ENCODE measurements at places on chromosomes 4 and X.
A peak's percentile ranks its signal among the peaks of the same experiment; 100 is the strongest.

- DNase-seq: peak; percentile 6
Observed at GRCh38 chrX:47958761-47959342, 44.9 kb downstream of the ZNF182 start.

DNA sequence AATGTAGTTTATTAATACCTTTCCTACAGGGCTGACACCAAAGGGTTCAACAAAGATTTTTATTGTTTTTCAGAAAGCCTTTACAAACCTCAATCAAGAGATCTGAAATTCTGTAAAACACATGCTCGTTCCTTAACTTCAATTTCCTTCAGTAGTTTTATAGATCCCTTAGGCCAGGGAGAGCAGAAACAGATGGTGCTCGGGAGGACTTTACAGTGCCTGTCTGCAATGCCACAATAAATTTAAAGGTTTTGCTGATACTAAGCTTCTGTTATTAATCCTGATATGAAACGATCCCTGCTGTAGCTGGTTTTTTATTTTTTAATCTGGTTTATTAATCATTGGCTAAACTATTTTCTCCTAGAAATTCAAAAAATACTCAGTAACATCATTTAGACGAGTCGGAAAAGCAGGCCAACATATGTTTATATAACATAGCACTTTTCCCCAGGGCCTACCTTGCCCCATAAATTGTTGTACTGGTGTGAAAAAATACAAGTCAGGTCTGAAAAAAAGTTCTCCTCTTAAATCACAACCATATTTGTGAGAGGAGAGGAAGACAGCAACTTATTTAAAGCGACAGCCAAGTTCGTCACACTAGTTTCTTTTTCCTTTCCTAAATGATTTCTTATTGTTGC is 39.8 kb downstream of the SHISA3 start:
- no peak for DNase-seq

GRCh38 chr4:4247696-4248028 is 361 bp downstream of the TMEM128 start:
- no peak for DNase-seq

DNA sequence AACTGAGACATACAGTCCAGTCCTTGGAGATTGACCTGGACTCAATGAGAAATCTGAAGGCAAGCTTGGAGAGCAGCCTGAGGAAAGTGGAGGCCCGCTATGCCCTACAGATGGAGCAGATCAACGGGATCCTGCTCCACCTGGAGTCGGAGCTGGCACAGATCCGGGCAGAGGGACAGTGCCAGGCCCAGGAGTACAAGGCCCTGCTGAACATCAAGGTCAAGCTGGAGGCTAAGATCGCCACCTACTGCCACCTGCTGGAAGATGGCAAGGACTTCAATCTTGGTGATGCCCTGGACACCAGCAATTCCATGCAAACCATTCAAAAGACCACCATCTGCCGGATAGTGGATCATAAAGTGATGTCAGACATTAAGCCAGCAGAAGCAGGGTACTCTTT is 20.4 kb upstream of the FRMPD3 start:
- no peak for DNase-seq

GRCh38 chr4:109131559-109131958 is 170.9 kb downstream of the COL25A1 start:
- no peak for DNase-seq

DNA sequence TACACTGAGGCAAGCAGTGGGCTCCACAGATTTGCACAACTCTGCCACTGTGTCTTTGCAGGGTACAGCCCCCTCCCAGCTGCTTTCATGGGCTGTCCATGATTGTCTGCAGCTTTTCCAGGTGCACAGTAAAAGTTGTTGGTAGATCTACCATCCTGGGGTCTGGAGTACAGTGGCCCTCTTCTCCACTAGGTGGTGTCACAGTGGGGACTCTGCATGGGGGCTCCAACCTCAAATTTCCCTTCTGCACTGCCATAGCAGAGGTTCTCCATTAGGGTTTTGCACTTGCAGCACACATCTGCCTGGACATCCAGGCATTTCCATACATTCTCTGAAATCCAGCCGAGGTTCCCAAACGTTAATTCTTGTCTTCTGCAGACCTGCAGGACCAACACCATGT is 1002.3 kb downstream of the FAM133A start:
- no peak for DNase-seq

DNA sequence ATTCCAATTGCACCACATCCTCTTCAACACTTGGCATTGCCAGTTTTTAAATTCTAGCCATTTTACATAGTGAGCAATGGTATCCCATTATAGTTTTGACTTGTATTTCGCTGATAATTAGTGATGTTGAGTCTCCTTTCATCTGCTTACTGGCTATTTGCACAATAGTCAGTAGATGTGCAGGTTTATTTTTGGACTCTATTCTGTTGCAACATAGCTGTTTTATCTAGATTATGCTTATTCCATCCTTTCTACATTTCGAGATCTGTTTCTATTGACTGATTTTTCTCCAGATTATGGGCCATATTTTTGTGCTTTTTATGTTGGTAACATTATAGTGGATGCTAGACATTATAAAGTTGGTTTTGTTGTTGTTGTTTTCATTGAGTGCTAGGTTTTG is 106.1 kb downstream of the WWC2 start:
- DNase-seq: no peak

GRCh38 chr4:81449015-81449414 is 22.7 kb downstream of the RASGEF1B start:
- no peak for DNase-seq

DNA sequence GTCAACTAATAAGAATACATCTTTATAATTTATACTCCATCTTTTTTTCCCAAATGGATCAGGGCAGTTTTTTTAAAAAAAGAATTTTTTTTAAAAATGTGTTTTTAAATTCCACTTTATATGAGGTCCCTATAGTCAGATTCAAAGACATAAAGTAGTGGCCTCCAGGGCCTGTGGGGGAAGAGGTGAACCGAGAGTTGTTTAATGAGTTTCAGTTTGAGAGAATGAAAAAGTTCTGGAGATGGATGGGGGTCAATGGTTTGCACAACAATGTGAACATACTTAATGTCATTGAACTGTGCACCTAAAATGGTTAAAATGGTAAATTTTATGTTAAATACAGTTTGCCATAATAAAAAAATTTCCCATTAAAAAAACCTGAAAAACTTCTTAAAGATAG is 53.8 kb downstream of the ZNF827 start:
- DNase-seq: no peak

DNA sequence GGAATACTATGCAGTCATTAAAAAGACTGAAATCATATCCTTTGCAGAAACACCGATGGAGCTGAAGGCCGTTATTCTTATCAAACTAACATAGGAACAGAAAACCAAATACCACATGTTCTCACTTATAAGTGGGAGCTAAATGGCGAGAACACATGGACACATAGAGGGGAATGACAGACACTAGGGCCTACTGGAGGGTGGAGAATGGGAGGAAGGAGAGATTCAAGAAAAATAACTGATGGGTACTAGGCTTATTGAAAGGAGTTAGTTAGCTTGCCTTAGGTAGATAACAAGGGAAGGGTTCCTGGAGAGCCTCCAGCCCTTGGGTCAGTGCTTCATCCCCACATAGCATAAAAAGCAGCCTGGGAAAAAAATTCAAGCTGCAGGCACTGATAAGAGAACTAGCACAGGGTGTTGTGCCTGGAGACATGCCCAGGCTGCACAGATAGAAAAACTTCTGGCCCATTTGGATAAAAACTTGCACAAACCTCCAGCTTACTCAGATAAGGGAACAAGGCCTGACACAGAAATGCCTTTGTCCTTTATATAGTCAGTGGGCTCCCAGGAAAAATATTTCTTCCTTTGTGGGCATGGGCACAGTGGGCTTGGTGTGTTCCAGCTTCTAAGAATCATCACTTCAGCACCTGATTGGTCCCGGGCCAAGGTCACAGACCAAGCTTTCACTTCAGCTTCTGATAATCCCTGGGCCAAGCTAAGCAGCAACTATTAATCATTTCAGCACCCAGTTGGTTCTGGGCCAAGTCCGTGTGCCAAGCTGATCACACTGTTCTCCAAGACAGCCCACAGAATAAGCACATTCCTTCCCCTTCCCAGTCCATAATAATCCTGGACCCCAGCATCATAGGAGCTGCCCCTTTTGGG is 23.1 kb upstream of the PWWP3B start:
- no peak for DNase-seq

- DNase-seq: no peak
Observed at GRCh38 chr4:83850435-83850834, 314.5 kb downstream of the GPAT3 start.

- no peak for DNase-seq
Observed at GRCh38 chr4:174084542-174084941, 198.9 kb downstream of the FBXO8 start.

- DNase-seq: no peak
Observed at GRCh38 chrX:71870208-71871098, 40.2 kb upstream of the NHSL2 start.

DNA sequence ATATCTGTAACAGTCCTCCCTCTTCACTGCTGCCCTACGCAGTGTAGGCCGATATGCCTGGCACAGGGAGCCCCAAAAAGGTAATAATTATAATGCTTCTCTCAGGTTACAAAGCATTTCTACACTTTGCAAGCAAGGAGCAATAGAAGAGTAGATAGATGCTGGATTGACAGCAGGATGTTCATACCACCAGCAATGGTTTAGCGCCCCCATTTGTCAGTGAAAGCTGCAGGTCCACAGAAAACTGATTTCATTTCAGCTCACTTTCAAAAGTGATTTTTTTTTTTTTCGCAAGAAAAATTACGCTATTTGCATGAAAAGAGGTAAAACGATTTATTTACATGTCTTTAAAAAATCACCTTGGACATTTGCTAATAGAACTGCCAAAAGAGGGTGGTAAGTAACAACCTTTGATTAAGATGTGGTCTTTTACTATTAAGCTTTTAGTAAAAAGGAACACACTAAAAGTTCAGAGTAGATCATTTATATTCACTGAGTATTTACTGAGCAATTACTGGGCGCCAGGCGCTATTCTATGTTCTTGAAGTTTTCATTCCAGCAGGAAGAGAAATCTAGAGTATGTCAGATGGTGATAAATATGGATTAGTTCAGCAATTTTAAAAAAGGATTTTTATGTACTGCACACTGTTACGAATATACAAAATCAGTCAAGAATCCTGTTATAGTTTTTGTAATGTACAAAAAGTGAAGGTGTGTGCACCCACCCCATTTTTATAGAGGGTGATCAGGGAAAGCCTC is 34.4 kb downstream of the HPF1 start:
- no peak for DNase-seq

GRCh38 chrX:65610481-65610880 is 57.0 kb upstream of the MSN start:
- DNase-seq: no peak

DNA sequence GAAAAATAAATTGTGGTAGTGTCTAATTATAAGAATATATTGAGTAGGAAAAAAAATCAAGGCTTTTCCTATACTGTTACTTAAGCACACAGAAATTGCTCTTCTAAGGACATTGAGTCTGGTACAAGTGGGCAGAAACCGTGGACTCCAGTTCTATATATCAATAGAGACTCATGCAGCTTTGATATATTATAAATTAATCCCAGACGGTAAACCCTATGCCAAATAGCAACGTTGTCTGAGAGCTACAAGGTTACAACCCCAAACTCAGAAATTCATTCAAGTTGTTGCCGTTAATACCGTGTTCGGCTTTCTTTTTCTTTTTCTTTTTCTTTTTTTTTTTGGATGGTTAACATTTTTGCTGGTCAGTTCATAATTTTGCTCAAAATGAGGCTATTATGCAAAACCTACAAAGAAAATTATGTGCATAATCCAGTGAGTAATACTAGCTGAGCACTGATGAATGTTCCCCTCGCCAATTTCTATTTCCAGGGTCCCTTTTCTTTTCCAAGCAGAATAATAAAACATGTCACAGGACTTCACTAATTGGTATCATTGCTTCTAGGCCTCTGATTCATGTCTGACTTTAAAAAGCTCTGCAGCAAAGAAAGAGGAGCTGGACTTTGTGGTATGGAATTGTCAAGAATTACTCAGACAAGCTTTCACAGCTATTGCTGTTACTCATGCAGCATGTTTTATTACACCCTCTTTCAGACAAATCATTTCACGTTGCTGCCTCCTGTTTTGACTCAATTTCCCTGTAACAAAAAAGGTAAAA is 737.7 kb downstream of the NLGN4X start:
- no peak for DNase-seq
